ENCODE measurements at places on chromosomes 16 and 17.

DNA sequence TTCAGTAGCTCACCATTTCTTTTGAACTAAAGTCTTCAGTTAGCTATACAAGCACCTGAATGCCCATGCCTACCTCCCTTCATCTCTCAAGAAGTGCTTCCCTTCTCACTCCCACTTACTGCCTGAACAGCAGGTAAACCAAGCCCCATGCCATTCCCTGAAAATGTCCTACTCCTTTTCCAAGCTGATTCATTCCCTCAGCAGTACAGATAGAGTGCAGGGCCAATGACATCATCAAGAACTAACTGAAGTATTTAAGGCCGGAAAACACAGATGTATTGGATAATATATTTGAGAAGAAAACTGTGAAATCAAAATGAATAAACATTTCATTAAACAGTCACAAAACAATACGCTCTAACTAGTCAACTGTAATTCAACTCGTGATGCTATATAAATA is 478.8 kb upstream of the CDH11 start:
- no peak for DNase-seq

GRCh38 chr17:68792042-68792685 is 163.0 kb downstream of the ABCA8 start:
- DNase-seq: no peak

- no peak for DNase-seq
These were observed 13.4 kb downstream of the TPSG1 start for GRCh38 chr16:1211451-1212268.

DNA sequence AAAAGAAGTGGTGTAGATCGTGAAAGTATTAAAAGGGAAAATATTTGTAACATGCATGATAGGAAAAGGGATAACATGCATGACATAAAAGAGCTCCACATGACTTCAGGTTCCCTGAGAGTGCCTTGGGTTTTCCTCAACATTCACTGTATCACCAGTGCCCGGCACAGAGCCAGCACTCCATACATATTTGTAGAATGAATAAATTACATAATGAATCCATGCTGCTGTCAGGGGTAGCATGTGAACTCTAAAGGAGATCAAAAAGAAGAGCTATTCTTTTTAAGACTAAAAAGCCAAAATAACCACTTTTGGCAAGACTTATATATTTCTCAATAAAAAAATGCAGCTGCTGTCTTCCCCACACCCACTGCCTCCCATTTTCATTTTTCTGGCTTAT is 2.7 kb upstream of the ZNF594 start:
- no peak for DNase-seq

DNA sequence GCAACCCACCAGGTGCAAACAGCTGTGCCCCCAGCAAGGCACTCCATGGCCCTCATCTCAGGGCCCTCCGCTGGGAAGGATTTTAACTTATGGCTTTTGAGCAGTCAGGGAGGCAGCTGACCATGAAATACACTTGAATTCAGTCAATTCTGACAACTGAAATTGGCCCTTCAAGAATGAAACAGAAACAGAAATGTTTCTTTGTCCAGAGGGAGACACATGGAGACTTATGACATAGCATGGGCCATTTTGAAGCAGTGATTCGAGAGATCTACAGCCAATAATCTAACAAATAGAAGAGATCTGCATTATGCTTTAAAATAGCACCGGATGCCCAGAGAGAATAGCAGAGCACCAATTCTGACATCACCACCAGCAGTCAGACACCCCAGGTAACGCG is 7.5 kb downstream of the CACNG1 start:
- no peak for DNase-seq
